ENCODE measurements at places on chromosomes 4 and X. TPM values are rescaled to one million over a fixed set of nuclear protein-coding genes. Genes with fewer than 3 reads are reported as not detected.

The FAM184B gene
- not detected for total RNA-seq

The ZNF630 gene
- 2.0 TPM for total RNA-seq

The CTSO gene
- 26.8 TPM for total RNA-seq

The XAGE1B gene
- total RNA-seq = not detected

The VSIG4 gene
- total RNA-seq = not detected

The TSPAN6 gene
- 34.1 TPM for total RNA-seq

The RPL34 gene
- total RNA-seq = 400 TPM

The KIT gene
- 0.83 TPM for total RNA-seq

The CDX4 gene
- not detected for total RNA-seq

The P2RY4 gene
- 0.44 TPM for total RNA-seq

The ASB12 gene
- under 0.01 TPM for total RNA-seq

The NR3C2 gene
- total RNA-seq = 4.8 TPM

The RADX gene
- total RNA-seq = 2.5 TPM

The SMIM10L2A gene
- total RNA-seq = 1.2 TPM

The PIGA gene
- total RNA-seq = 7.1 TPM

The UBL4A gene
- total RNA-seq = 39.0 TPM

The ZNF711 gene
- total RNA-seq = under 0.01 TPM

The SPATA18 gene
- 44.8 TPM for total RNA-seq

The CT45A5 gene
- total RNA-seq = not detected

The SOWAHD gene
- total RNA-seq = 0.17 TPM

The AMER1 gene
- total RNA-seq = 2.0 TPM

The CT45A2 gene
- total RNA-seq = not detected

The GC gene
- total RNA-seq = not detected

The TBC1D25 gene
- total RNA-seq = 9.3 TPM

The NHSL2 gene
- total RNA-seq = 19.8 TPM

The SYTL5 gene
- 2.8 TPM for total RNA-seq

The SRPX2 gene
- total RNA-seq = 37.7 TPM

The TEX13C gene
- not detected for total RNA-seq

The ADH4 gene
- not detected for total RNA-seq

The PASD1 gene
- not detected for total RNA-seq

The FANCB gene
- total RNA-seq = 4.0 TPM

The PFKFB1 gene
- not detected for total RNA-seq

The TMPRSS11E gene
- not detected for total RNA-seq

The RPS3A gene
- 2,829 TPM for total RNA-seq

The SPANXN4 gene
- not detected for total RNA-seq

The AREG gene
- 0.29 TPM for total RNA-seq

The XAGE1A gene
- not detected for total RNA-seq

The MMRN1 gene
- total RNA-seq = not detected

The TMEM255A gene
- under 0.01 TPM for total RNA-seq

The IL13RA1 gene
- total RNA-seq = 65.7 TPM

The MAGEA10 gene
- total RNA-seq = not detected

The PPARGC1A gene
- 1.5 TPM for total RNA-seq

The CNKSR2 gene
- 0.66 TPM for total RNA-seq

The SUPT20HL1 gene
- 0.17 TPM for total RNA-seq

The MSX1 gene
- 14.4 TPM for total RNA-seq

The CT45A6 gene
- not detected for total RNA-seq

The CLIC2 gene
- total RNA-seq = 29.8 TPM

The ATOH1 gene
- total RNA-seq = not detected

The USP9X gene
- 123 TPM for total RNA-seq

The PITX2 gene
- 0.99 TPM for total RNA-seq

The FAM114A1 gene
- 664 TPM for total RNA-seq

The SMC1A gene
- total RNA-seq = 9.1 TPM

The ENPEP gene
- total RNA-seq = 0.33 TPM
